ENCODE measurements at places on chromosomes 6 and 20. TPM values are rescaled to one million over a fixed set of nuclear protein-coding genes. Genes with fewer than 3 reads are reported as not detected.

Gene DDX27
- 18.2 TPM for total RNA-seq

Gene TULP4
- 1,454 TPM for total RNA-seq

Gene MUCL3
- total RNA-seq = not detected

Gene MAK
- 0.16 TPM for total RNA-seq

Gene TSHZ2
- total RNA-seq = 0.31 TPM

Gene APOBEC2
- 0.62 TPM for total RNA-seq

Gene TREM2
- 10.5 TPM for total RNA-seq

- DNase-seq = no peak
Observed at GRCh38 chr20:8005575-8006366, 13.8 kb downstream of the TMX4 start.

GRCh38 chr20:13995086-13995665 is at the start of gene MACROD2:
Gene MACROD2 (plus strand): TSS chr20:13995516.
- peak; percentile 86 for DNase-seq

DNA sequence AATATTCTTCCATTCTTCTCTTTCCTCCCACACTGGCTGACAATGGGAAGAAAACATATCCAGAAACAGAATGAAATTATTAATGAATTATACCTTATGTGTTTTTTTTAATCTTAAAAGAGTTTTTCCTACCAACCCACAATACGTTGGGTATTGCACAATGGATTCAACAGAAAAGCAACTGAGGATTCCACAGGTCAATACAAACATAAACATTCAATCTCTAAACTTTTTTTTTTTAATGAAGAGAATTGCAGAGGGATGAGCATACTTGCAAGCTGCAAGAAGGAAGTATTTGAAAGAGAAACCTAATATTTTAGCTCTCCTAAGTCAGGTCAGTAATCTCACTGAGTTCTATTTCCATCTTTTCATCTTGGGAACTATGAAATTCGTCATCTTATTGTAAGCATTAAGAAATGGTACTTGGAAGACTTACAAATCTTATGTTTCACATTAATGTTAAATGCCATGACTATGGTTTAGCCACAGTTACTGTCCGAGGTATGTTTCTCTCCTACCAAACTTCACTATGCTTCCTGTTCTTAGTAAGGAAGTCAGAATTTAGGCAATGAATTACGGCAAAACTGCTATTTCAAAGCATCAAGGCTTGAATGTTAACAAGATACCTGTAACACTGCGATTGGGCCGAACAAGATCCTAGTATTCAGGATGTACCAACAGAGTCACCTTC is 100.8 kb downstream of the HIVEP2 start:
- DNase-seq = no peak

DNA sequence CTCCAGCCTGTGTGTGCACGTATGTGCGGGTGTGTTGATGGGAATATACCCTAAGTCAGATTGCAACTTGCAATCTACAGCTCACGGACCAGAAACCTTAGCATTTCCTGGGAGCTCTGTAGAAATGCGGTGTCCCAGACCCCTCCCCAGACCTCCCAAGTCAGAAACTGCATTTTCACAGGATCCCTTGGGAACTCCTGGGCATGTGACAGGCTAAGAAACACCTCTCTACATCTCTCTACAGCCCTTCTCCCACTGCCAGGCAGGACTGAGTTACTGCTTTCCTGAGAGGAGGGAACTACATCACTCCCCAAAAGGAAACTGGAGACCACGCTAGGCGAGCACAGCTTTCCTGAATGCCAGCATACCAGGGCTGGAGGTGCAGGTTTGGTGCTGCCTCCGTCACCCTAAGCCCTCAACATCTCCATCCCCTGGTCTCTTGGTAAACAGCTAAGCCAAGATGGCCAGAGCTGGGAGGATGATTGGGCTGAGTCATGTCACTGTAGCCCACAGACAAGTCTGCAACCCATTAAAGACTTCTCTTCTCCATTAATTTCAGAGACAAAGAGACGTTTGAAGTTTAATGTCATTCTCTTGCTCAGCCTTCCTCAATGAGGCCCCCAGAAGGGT is 194.4 kb downstream of the BMP7 start:
- no peak for DNase-seq

DNA sequence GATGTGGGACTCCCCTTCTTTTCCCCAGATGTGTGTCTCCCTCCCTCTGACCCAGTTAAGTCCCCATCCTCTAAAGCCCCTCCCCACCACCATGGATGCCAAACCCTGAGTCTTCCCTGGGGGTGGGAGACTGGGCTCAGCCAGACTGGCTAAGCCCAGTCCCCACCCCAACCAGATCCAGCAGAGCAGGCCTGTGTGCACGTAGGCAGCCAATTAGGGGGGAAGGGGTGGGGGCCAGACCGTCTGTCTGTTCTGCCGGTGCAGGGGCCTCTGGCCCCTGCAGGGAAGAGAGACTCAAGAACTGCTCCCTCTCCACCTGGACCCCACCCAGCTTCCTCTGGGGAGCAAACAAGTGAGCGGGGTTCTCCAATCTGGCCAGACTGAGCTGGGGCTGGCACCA is 605 bp downstream of the COX4I2 start:
- DNase-seq = no peak

All from occipital lobe (tissue), 3 donors.